ENCODE measurements at places on chromosomes 6 and 20. TPM values are rescaled to one million over a fixed set of nuclear protein-coding genes. Genes with fewer than 3 reads are reported as not detected.

The CRIP3 gene
- not detected for total RNA-seq

The MACROD2 gene
- 0.78 TPM for total RNA-seq

The ARFGEF3 gene
- under 0.01 TPM for total RNA-seq

The TRERF1 gene
- 6.6 TPM for total RNA-seq

The OXT gene
- 0.39 TPM for total RNA-seq

The GHRH gene
- not detected for total RNA-seq
